ENCODE measurements at places on chromosomes 3 and 15. TPM values are rescaled to one million over a fixed set of nuclear protein-coding genes. Genes with fewer than 3 reads are reported as not detected.
A peak's percentile ranks its signal among the peaks of the same experiment; 100 is the strongest.

The CHAC1 gene
- 1.4 TPM for total RNA-seq

The ARPP21 gene
- total RNA-seq, result not detected

The GPR160 gene
- not detected for total RNA-seq

The NR1I2 gene
- not detected for total RNA-seq

The NEDD4 gene
- 41.5 TPM for total RNA-seq

The BUB1B gene
- 31.5 TPM for total RNA-seq

The MME gene
- total RNA-seq, result 2.3 TPM

The ENTPD3 gene
- total RNA-seq, result 3.3 TPM

The PGBD4 gene
- total RNA-seq, result 4.1 TPM

The CLDN18 gene
- total RNA-seq, result not detected

The LRTM1 gene
- not detected for total RNA-seq

The CPN2 gene
- total RNA-seq, result not detected

The WDR49 gene
- total RNA-seq, result 2.6 TPM

The THRB gene
- 6.4 TPM for total RNA-seq

The ATP13A5 gene
- total RNA-seq, result not detected

The LHFPL4 gene
- total RNA-seq, result not detected

The STRA6 gene
- not detected for total RNA-seq

The PAQR5 gene
- total RNA-seq, result 0.28 TPM

The FYCO1 gene
- total RNA-seq, result 28.2 TPM

DNA sequence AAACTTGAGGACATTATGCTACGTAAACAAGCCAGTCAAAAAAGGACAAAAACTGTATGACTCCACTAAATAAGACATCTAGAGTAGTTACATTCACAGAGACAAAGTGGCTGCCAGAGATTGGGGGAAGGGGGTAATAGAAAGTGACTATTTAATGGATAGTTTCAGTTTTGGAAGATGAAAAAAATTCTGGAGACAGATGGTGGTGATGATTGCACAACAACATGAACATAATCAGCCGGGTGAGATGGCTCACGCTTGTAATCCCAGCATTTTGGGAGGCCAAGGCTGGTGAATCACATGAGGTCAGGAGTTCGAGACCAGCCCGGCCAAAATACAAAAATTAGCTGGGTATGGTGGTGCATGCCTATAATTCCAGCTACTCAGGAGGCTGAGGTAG lies 40.6 kb downstream of the DPP8 start:
- no peak for DNase-seq

DNA sequence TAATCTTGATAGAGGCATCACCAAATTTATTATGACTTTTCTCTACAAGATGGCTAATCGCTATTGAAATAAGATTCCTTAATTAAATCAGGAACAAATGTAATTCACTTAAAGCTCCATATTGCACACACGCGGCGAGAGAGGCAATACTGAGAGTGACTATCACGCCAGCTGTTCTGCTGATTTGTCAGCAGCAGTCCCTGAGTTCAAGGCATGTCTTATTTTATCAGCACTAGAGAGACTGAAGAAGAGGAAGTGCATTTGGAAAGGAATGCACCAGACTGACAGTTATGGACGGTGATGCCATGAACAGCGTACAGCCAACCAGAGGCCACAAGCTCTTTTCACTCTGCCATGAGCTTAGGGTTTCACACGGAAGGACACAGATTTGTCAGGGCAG lies 83.6 kb upstream of the SLCO3A1 start:
- no peak for DNase-seq

DNA sequence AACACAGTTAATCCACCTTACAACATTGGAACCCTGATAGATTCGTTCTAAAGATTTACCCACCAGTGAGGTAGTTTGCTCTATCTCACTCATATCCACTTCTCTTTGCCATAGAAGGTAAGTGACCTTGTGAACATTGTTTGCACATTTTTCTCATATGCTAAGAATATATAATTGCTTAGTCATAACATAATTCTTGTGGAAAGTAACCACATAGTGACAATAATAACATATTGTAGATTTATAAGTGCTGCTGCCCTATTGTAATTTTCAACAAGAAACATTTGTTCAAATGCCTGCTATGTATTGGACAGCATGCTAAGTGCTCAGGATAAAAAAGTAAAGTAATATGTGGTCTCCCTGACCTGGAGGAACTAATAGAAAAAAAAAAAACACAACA lies 554.2 kb upstream of the KCNMB2 start:
- DNase-seq, result no peak

GRCh38 chr3:160929595-160929994 lies 173.6 kb downstream of the PPM1L start:
- no peak for DNase-seq

DNA sequence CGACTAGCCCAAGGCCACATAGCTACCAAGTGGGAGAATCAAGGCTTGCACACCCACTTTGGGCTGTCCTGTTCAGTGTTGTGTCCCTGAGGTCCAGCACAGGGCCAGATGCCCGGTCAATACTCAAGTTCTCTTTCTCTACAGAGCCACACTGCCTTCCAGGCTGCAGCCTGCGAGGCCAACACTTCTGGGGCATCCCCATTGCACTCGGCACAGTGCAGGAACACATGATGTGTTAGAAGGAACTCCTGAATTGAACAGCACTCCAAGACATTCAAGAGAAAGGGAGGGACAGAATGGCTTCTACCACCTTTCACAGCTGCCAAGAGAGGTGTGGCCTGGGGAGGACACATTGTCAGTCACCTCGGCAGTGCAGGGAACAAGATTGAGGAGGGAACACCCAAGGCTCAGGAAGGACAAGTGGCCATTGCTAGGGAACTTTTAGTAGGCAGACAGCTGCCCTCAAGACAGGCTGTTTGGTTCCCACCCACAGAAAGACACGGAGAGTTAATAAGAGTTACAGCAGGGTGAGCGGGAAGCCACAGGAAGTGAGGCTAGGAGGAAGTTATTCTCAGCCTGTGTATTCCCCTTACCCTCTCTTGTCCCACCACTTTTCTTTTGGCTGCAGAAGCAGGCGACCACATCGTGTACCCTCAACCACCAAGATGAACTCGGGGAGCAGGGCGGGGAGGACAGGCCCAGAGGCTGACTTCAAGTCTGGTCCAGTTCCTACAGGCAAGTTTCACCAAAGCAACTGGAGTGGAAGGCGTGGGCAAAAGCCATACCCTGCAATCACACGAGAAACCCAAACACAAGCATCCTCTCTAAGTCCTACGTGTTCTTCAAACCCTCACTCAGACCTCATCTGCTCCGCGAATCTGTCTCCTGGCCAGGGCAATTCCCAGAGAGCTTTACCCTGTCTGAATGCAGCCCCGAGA lies 69.4 kb downstream of the SRGAP3 start:
- no peak for DNase-seq

GRCh38 chr15:55740359-55740878 lies 2.5 kb downstream of the PRTG start:
- no peak for DNase-seq

DNA sequence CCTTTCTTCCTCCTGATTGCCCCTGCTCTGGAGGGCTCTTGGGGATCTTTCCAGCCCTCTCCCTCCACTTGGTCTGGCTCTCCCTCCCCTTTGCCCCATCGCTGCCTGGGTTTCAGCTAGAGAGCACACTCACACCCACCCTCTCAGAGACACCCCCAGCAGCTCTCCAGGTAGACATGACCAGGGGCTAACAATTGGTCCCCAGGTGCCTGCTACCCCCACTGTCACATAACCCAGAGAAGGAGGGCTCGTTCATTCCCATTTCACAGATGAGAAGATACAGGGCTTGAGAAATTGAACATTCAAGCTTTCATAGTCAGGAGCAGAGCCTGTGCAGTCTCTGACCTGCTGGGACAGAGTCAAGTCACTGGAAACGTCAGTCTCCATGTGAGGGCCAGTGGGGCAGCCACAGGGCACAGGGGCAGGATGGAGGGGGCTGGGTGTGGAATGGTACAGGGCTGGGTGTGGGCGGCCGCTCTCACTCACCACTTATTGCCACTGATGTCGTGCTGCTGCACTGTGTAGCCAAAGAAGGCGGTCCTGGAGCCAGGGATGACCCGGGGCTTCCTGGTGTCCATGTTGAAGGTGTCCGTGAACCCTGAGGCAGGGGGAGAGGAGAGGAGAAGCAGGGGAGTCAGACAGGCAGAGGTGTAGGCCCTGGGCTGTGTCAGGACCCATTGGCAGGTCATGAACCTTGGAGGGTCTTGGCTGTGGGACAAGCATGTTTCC lies 29.4 kb downstream of the ITGA11 start:
- DNase-seq, result peak; percentile 27

- DNase-seq, result peak; percentile 38
Observed at GRCh38 chr3:10205451-10206165, 40.9 kb downstream of the IRAK2 start.

GRCh38 chr15:88258093-88258641 lies 1.6 kb upstream of the NTRK3 start:
- DNase-seq, result no peak

DNA sequence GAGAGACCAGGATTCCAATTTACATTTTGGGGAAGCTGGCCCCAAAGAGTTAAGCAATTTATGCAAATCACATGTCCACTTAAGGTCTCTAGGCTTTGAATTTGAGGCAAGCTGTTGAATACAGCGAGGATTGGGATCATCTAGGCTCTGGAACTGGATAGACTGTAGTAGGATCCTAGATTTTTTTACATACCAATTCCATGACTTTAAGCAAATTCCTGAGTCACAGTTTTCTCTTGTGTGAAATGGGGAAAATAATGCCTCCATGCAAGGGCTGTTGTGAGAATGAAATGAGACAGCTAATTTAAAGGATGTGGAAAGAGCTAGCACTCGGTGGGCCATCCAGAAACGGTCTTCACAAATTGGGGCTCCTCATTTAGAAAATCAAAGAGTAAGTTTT lies 103.4 kb downstream of the MINAR1 start:
- no peak for DNase-seq

GRCh38 chr3:25597535-25598101 lies 67.1 kb downstream of the TOP2B start:
- no peak for DNase-seq

DNA sequence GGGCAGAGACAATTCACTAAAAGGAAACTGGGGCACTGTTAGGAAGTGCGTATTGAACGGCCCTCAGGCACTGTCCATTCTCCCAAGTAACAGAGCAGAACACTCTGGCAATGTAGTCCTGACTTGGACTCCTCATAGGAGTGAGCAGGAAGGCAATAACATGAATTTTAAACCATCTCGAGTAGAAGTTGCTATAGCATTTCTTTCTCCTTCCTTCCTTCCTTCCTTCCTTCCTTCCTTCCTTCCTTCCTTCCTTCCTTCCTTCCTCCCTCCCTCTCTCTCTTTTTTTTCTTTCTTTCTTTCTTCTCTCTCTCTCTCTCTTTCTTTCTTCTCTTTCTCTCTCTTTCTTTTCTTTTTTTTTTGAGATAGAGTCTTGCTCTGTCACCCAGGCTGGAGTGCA lies 46.4 kb upstream of the TRA2B start:
- no peak for DNase-seq

GRCh38 chr3:119794971-119795612 lies 13.2 kb downstream of the NR1I2 start:
- DNase-seq, result no peak

- no peak for DNase-seq
Observed at GRCh38 chr15:35624881-35625280, 78.9 kb upstream of the DPH6 start.

- DNase-seq, result no peak
Observed at GRCh38 chr3:70943886-70944285, 631.4 kb upstream of the MDFIC2 start.

DNA sequence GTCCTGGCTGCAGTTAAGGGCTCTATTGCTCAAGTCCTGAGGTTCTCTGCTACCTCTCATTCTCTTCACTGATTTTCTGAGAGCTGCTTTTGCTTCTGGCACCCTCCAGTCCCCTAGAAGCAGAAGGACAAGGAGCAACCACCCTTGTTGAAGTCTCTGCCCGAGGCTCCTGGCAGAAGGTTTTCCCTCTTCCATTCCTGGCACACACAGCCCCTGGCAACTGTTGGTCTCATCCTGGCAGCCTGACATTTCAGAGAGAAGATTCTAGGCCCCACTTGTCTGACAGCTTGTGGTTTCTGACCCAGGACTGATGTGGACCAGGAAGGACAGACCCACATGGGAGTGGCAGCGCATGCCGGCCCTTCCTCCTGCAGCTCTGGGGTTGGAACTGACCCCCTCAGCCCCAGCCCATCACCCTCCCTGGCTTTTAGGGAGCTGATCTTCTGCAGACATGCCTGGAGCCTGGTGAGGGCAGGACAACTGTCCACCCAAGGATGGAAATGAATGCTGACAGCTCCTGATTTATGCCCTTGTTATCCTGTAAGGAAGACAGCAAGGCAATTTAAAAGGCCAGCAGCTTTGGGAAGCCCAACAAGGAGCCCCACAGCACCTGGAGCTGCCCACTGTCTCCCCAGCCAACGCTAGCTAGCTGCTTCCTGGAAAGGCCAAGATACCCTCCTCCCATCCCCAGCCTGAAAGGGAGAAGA lies 13.0 kb upstream of the NTRK3 start:
- no peak for DNase-seq

DNA sequence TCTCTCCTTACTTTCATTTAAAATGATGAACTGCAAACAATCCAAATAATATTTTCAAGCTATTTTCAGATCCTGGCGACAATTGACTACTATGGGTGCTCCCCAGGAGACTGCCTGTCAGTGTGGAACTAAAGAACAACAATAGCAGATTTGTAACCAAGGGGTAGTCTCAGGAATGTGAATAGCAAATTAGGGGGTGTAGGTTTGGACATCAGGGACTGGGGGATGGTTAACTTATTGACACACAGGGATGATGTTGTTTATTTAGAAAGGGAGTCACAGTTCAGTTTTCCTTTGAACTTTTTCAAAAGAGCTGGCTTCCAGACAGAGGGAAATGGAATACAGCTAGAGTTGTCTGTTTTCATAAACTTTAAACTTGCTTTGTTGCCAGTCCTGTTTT lies 229.8 kb downstream of the LRTM1 start:
- DNase-seq, result no peak

DNA sequence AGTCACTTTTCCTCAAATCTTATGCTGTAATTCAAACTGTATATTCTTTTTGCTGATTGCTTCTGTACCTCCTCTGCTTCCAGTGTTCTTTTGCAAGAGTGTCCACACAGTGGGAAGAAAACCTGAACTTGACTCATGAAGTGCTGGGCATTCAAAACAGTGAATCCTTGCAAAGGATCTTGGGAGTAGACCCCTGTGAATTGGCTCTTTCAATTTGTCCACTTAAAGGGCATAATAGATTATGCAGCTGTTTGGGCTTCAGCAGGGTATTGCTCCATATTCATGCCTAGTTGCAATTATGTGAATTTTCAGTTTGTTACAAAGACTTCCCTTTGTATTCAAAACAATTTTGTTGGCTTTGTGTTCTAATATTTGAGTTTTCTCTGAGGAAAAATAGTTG lies 11.4 kb downstream of the ZFAND6 start:
- DNase-seq, result no peak

DNA sequence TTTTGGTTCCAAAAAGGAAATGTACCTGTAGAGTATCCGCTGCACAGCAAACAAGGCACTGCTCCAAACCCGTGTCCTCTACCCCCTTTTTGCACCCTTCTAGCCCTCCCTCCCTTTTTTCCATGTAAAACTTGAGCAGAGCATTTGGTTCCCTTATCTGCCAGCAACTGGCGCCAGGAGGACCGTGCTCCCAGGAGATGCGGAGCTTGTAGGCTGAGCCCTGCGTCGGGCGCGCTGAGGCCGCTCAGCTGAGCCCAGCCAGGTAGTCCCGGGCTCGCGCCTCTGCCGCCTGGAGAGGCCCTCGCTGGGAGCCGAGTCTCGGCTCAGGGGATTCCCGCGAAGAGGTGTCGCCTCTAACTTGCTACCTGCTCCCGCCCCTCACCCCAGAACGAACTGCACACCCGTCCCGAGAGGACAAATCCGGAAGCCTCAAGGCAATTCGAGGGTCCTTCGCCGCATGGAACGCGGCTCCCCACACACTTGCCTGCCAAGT lies 575 bp downstream of the TRPM7 start:
- peak; percentile 56 for DNase-seq

GRCh38 chr15:91939403-91939831 lies 85.9 kb downstream of the SLCO3A1 start:
- DNase-seq, result no peak

GRCh38 chr3:14876921-14877333 lies 58.2 kb downstream of the FGD5 start:
- peak; percentile 69 for DNase-seq

All from uterus (tissue), 4 donors.